Right renal cortex interstitium (tissue), 3 donors: ENCODE measurements at places on chromosomes 5 and 9. TPM values are rescaled to one million over a fixed set of nuclear protein-coding genes. Genes with fewer than 3 reads are reported as not detected.

Gene CKMT2
- polyA plus RNA-seq, result 4.4 TPM

Gene LCN10
- polyA plus RNA-seq, result 1.2 TPM

Gene CYSRT1
- polyA plus RNA-seq, result 6.6 TPM

Gene TOR4A
- 3.7 TPM for polyA plus RNA-seq

Gene LAMC3
- 18.3 TPM for polyA plus RNA-seq

Gene STPG3
- 1.1 TPM for polyA plus RNA-seq
